ENCODE measurements at places on chromosomes 5 and 9.

- peak; percentile 61 for DNase-seq
Measured at GRCh38 chr9:14645648-14646047, 47.6 kb downstream of the ZDHHC21 start.

GRCh38 chr9:89593727-89594427 is 10.9 kb upstream of the GADD45G start:
- DNase-seq, result peak; percentile 29

DNA sequence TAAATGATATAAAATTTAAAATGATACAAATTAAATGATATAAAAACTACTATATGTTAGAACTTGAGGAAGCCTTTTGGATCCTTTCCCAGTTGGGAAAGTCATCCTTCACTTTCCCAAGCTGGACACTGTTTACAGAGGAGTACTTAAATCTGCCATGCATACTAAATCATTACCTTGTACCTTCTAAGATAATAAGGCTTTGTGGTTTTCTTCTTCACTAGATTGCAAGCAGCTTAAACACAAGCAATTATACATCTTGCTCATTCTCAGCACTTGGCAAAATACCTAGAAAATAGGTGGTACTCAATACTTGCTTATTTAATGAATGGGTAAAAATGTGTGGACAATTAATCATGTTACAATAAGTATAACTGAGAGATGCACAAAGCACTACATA is 666.8 kb downstream of the PTPRD start:
- no peak for DNase-seq

DNA sequence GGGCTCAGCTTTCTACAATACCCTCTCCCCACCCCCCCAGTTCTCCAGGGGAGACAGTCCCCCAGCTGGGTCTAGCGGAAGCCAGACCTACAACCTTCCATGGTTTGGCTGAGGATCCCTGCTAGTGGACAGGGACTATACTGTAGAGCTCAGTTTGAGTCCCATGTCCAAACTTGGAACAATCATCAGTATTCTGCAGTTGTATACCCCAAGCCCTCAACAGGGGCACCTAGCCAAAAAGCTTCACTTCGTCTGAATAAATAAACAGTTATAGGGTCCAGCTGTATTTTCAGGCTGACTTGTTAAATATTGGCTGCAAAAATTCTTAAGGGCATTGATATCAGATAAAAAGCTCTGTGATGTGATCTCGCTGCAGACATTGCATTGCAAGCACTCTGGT is 15.4 kb upstream of the C9 start:
- DNase-seq, result no peak

- DNase-seq, result no peak
Measured at GRCh38 chr9:91902475-91903125, 47.4 kb downstream of the ROR2 start.

DNA sequence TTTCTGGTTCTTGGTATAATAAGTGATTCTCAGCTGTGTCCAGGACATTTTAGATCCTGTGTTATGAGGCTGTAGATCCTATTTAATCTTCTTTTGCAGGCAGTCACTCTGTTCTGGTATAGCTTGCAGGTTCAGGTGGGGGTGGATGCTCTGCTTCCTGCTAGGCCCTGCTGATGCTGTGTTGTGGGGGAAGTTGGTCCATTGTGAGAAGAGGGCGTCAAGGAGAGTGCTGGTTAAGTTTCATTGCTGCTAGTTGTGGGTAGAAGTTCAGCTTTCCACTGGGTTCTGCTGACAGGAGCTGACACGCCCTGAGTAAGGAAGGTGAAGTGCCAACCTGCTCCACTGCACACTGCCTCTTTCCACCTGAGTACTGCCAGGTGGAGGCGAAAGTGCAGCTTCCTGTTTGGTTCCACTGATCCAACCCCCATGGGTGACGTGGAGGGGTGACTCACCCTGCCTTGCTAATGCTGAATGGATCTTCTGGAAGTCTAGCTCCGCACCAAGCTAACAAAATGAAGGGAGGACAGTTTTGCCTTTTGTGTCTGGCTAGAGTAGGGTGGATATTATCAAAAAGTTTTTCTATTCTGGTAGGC is 16.3 kb downstream of the NMRK1 start:
- no peak for DNase-seq

DNA sequence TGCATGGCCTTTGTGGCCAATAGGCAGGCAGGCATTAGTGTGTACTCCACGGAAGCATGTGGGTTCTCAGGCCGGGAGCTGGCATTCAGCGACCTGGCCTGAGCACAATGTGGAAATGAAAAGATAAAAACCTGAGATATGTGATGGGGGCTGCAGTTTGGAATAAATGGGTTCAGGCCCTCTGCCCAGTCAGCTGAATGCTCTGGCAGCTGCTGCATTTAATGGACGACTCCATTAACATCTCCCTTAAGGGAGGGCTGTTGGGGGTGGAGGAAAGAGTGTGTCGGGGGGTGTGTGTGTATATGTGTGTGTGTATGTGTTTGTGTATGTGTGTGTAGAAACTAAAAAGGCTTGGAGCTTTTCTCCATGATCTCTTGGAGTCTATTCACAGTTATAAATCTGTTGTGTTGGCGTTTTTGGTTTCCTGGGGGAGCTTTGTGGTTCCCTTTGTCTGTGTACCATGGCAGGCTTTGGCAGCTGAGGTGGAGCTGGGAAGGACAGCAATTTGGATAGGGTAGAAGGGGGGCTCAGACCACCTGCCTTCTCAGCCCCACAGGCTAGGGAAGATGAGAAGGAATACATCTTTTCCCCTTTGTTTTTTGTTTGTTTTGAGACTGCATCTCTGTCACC is 27.3 kb upstream of the HSPA9 start:
- no peak for DNase-seq

DNA sequence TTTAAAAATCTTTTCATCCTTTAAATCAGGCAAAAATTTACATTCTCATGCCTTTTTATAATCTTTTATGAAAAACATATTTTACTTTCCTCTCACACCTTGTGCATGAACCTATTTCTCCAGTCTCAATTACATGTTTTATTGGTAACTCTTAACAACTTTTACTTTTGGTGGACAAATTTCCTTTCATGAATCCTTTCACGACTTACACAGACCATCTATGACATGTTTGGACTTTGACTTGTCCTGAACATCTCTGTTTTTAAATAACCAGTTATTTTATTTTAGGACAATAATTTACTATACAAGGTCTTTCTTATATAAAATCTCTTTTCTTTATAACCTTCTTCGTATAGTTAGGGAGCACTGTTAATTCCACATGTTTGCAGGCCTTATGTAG is 26.5 kb upstream of the MTMR12 start:
- DNase-seq, result no peak

All from EH (cell line).